ENCODE measurements at places on chromosomes 2 and 18. TPM values are rescaled to one million over a fixed set of nuclear protein-coding genes. Genes with fewer than 3 reads are reported as not detected.

DNA sequence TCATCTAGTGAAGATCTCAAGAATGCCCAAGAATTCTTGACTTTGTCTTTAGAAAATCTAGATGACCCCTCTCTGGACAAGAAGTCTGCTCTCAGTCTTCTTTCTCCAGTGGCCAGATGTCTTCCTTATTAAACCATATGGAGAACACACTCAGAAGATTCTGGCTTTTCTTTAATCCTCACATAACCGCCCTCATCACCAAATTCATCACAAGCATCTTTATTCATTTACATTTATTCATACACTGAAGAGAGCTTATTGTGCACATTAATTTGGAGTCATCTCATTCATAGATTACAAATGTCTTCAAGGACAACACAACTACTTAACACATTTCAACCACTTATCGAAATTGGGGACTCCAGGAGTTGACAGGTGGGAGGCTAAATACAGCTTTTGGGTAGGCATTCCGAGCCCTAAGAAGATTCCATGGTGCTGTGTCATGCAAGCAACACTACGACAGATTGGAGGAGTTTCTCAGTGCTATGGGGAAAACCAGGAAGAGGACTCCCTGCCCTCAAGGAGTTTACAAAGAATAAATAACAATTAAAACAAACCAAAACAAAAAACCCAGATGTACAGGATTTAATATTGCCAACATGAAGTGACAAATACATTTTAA lies 64.8 kb upstream of the LCLAT1 start:
- H3K27me3 ChIP-seq, result no peaks in the 10 kb centered on the region
- H3K4me3 ChIP-seq, result no peak overlapping the region
- no peak overlapping the region for H3K27ac ChIP-seq
- no peaks in the 10 kb centered on the region for H3K36me3 ChIP-seq

- no peaks in the 10 kb centered on the region for H3K27me3 ChIP-seq
- DNase-seq, result no peak
- no peak overlapping the region for H3K27ac ChIP-seq
- no peak overlapping the region for H3K4me3 ChIP-seq
- H3K36me3 ChIP-seq, result peaks cover 21% of the 10 kb centered on the region
These were observed 20.9 kb downstream of the SLC39A10 start for GRCh38 chr2:195677884-195678283.

GRCh38 chr2:118988706-118989105 lies 46.7 kb downstream of the MARCO start:
- H3K27ac ChIP-seq, result no peak overlapping the region
- DNase-seq, result no peak
- H3K4me3 ChIP-seq, result no peak overlapping the region
- H3K27me3 ChIP-seq, result peaks cover 4% of the 10 kb centered on the region
- H3K4me1 ChIP-seq, result peaks cover 7% of the 10 kb centered on the region

- peaks cover 5% of the 10 kb centered on the region for H3K27me3 ChIP-seq
- no peak overlapping the region for H3K27ac ChIP-seq
- DNase-seq, result no peak
- no peaks in the 10 kb centered on the region for H3K36me3 ChIP-seq
These were observed 117.1 kb downstream of the TXNL1 start for GRCh38 chr18:56521263-56521662.

DNA sequence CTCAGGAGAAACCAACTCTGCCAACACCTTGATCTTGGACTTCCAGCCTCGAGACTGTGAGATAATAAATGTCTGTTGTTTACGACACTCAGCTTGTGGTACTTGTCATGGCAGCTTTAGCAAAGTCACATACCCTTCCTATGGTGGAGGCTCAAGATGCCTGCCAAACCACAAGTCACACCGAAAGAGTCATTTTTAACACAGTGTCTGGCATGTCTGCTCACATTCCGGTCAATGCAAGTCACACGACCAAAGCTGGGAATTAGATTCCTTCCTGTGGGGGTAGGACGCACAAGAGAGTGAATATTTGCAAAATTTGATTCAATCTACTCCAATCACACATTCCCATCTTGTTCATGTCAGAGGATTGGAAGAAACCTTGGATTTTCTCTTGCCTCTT lies 24.6 kb downstream of the KCNE4 start:
- H3K27me3 ChIP-seq, result peaks cover 11% of the 10 kb centered on the region
- DNase-seq, result no peak
- H3K36me3 ChIP-seq, result no peaks in the 10 kb centered on the region
- no peak overlapping the region for H3K27ac ChIP-seq
- H3K4me1 ChIP-seq, result no peaks in the 10 kb centered on the region

GRCh38 chr2:64012115-64012514 lies 7.1 kb downstream of the VPS54 start:
- H3K27ac ChIP-seq, result peak overlapping the region; percentile 0
- no peak for DNase-seq
- H3K27me3 ChIP-seq, result no peaks in the 10 kb centered on the region

DNA sequence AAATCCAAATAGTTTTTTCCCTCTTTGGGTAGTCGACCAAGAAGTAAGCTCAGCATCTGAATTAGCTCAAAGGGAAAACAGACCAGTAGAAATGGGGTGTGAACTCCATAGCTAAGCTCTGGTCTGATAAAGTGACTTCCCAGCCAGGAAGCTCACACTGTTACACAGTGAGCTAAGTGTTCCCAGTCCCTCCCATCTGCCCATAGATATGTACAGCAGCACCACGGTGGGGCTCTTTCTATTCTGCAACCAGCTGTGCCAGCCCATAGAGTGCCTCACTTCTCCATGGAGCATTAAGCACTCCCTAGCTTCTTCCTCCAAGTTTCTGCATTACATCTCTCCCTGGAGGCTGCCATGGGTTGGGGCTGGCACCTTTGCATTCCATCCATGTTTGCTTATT lies 27.6 kb upstream of the NEMP2 start:
- no peak for DNase-seq
- peaks cover 12% of the 10 kb centered on the region for H3K4me1 ChIP-seq
- H3K4me3 ChIP-seq, result no peak overlapping the region
- peaks cover 11% of the 10 kb centered on the region for H3K36me3 ChIP-seq
- H3K27me3 ChIP-seq, result no peaks in the 10 kb centered on the region

DNA sequence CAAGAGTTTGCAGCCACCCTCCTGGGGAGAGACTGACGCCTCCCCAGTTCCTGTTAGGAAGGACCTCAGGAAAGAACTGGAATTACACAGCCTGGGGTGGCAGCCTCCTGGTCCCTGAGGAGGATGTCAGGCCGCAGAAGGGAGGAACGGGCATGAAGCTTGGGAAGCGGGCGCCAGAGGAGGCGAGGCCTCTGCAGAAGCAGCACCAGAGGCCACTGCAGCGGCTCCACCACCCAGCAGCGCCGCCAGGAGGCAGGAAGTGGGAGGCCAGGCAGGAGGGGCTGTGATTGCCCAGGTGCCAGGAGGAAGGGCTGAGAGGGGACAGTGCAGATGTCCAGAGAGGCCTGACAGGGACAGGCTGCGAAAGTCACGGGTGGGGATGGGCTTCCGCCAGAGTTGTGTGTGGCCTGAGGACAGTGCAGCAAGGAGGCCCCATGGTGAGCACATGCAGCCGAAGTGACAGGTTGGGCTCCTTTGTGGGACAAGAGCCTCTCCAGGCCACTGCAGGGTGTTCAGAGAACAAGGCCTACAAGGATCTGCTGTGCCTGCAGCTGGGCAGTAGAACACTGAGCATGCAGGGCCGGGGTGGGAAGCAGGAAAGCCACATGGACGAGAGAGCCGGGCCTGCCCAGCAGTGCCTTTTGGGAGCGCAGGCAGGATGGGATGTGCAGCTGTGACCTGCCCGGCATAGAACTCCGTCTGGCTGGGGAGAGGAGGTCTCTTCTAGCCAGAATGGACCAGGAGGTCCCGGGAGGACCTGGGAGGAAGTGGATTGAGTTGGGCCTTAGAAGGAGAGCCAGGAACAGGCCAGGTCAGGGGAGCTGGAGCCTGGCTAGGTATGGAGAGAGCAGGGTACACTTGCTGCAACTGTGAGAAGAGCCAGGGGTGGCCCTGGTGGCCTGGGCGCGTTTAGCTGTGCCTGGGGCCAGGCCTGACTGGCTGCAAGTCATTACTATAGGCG lies 39.1 kb upstream of the ALPP start:
- no peak overlapping the region for H3K27ac ChIP-seq
- no peak for DNase-seq
- H3K4me1 ChIP-seq, result no peaks in the 10 kb centered on the region
- no peak overlapping the region for H3K4me3 ChIP-seq
- no peaks in the 10 kb centered on the region for H3K27me3 ChIP-seq

DNA sequence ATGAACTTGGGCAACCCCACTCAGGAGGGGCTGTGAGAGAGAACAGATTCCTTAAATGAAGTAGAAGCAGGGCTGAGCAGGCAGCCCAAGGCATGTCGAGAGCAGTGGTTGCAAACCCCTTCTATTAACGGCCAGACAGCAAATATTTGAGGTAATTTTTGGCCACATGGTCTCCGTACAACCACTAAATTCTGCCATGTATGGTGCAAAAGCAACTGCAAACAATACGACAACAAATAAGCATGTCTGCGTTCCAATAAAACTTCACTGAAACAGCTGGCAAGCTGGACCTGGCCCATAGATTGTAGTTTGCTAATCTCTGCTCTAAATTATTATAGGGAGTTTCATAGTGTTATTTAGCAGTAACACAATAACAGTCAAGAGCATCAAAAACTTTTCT lies 217.0 kb upstream of the ZNF521 start:
- H3K4me1 ChIP-seq, result no peaks in the 10 kb centered on the region
- no peak overlapping the region for H3K4me3 ChIP-seq
- H3K27ac ChIP-seq, result no peak overlapping the region

GRCh38 chr18:24993628-24994027 lies 358.3 kb downstream of the ZNF521 start:
- no peaks in the 10 kb centered on the region for H3K36me3 ChIP-seq
- H3K4me1 ChIP-seq, result no peaks in the 10 kb centered on the region
- no peak for DNase-seq
- no peaks in the 10 kb centered on the region for H3K27me3 ChIP-seq
- no peak overlapping the region for H3K27ac ChIP-seq

GRCh38 chr2:224638301-224638823 lies 53.2 kb upstream of the CUL3 start:
- H3K27me3 ChIP-seq, result no peaks in the 10 kb centered on the region
- peaks cover 9% of the 10 kb centered on the region for H3K4me1 ChIP-seq
- no peak for DNase-seq
- H3K27ac ChIP-seq, result peak overlapping the region; percentile 27
- H3K36me3 ChIP-seq, result no peaks in the 10 kb centered on the region

DNA sequence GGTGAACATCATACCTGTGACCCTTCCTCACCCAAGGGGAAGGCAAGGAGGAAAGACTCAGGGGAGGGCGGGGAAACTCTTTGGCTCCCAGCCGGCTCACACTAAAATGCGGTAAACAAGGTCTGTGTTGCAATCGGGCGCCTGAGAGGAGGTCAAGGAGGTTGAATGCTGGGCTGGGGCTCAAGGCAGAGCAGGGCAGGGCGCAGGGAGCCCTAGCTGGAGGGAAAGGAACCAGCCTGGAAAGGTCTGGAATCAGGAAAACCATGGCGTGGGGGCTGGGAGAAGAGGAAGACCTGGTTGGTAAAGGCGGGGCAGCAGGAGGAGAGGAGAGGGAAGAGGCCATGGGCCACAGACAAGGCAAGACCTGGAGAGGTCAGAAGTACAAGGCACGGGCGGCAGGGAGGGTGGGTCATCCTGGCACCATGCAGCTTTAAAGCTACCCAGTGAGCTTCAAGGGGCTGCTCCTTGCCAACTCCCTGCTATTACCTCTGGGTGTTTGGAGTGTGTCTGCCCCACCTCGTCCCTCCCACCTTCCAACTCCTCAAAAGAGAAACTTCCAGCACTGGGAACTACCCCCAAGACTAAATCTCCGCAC lies 4.8 kb upstream of the TMEM37 start:
- no peaks in the 10 kb centered on the region for H3K36me3 ChIP-seq
- peaks cover 40% of the 10 kb centered on the region for H3K27me3 ChIP-seq
- no peaks in the 10 kb centered on the region for H3K4me1 ChIP-seq
- H3K4me3 ChIP-seq, result no peak overlapping the region

DNA sequence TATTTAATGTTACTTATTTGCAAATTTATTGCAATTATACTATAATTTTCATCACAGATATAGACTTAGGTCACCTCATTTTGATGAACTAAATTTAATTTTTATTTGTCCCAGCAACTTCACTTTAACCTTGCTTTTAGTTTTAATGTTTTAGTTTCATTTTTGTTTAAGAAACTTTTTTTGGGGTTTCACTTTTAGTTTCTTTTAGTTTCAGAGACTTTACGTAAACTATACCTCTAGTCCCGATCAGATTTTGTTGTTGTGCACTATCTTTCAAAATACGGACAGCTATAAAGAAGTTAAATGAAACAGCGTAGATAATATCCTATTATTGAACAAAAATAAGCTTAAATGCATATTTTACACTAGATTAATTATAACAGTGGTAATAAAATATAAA lies 460.5 kb downstream of the ERBB4 start:
- DNase-seq, result no peak
- no peaks in the 10 kb centered on the region for H3K36me3 ChIP-seq
- no peak overlapping the region for H3K27ac ChIP-seq
- no peak overlapping the region for H3K4me3 ChIP-seq

DNA sequence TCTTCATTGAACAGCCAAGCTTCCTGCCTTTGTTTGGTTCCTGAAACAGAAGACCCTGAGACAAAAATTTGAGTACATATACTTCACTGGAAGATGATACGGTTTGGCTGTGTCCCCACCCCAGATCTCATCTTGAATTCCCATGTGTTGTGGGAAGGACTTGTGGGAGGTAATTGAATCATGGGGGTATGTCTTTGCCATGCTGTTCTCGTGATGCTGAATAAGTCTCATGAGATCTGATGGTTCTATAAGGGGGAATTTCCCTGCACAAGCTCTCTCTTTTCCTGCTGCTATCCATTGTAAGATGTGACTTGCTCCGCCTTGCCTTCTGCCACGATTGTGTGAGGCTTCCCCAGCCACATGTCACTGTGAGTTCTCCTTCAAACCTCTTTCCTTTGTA lies 76.5 kb downstream of the BABAM2 start:
- peaks cover 50% of the 10 kb centered on the region for H3K36me3 ChIP-seq
- no peak overlapping the region for H3K4me3 ChIP-seq
- peaks cover 46% of the 10 kb centered on the region for H3K4me1 ChIP-seq
- no peak for DNase-seq
- no peaks in the 10 kb centered on the region for H3K27me3 ChIP-seq

GRCh38 chr2:237447496-237447895 lies 33.5 kb upstream of the COL6A3 start:
- DNase-seq, result no peak

DNA sequence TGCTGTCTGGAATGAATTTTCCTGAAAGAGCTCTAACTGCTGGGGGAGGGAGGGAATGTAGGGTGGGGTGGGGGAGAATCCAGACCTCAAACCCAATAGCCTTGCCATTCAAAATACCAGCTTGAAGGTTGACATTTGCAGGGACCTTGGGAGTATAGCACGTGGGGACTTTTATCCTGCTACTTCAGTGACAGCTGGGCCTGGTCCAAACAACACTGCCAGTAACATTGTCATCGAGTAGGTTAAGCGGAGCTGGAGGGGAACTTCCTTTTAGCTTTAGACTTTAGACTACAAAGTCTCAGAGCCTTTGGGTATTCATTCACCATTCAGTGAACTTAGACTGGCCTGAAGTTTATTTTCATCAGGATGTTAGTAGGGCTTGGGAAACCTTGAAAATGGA lies 248.7 kb downstream of the MEIS1 start:
- H3K27me3 ChIP-seq, result peaks cover 3% of the 10 kb centered on the region
- H3K4me3 ChIP-seq, result no peak overlapping the region
- H3K27ac ChIP-seq, result no peak overlapping the region
- no peak for DNase-seq

The LDLRAD4 gene
- 27.4 TPM for total RNA-seq

The TDRD15 gene
- total RNA-seq, result not detected

The TRABD2A gene
- 59.2 TPM for total RNA-seq

The SPEG gene
- total RNA-seq, result 1.6 TPM

The SMARCAL1 gene
- 25.3 TPM for total RNA-seq

The SERPINB13 gene
- not detected for total RNA-seq

The COLEC11 gene
- 0.86 TPM for total RNA-seq
